ENCODE measurements at places on chromosomes 6 and 20.

DNA sequence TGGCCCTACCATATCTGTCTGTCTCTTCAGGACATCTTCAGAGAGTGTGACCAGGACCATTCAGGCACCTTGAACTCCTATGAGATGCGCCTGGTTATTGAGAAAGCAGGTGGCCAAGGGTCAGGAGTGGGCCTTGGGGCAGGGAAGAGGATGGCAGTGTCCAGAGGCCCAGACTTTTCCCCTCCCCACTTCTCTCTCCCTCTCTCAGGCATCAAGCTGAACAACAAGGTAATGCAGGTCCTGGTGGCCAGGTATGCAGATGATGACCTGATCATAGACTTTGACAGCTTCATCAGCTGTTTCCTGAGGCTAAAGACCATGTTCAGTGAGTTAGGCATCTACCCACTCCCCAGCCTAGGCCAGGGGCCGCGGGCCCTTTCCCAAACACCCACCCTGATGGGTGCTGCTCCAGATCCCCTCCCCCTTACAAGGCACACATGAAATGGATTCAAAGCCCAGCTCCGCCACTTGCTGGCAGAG is 24.3 kb downstream of the CAPN11 start:
- DNase-seq, result no peak

- DNase-seq, result no peak
Measured at GRCh38 chr20:9839626-9840025, 750 bp upstream of the PAK5 start.

GRCh38 chr6:42987533-42988451 is 3.4 kb downstream of the PPP2R5D start:
- DNase-seq, result no peak

GRCh38 chr6:121516331-121516730 is 80.9 kb downstream of the GJA1 start:
- no peak for DNase-seq

DNA sequence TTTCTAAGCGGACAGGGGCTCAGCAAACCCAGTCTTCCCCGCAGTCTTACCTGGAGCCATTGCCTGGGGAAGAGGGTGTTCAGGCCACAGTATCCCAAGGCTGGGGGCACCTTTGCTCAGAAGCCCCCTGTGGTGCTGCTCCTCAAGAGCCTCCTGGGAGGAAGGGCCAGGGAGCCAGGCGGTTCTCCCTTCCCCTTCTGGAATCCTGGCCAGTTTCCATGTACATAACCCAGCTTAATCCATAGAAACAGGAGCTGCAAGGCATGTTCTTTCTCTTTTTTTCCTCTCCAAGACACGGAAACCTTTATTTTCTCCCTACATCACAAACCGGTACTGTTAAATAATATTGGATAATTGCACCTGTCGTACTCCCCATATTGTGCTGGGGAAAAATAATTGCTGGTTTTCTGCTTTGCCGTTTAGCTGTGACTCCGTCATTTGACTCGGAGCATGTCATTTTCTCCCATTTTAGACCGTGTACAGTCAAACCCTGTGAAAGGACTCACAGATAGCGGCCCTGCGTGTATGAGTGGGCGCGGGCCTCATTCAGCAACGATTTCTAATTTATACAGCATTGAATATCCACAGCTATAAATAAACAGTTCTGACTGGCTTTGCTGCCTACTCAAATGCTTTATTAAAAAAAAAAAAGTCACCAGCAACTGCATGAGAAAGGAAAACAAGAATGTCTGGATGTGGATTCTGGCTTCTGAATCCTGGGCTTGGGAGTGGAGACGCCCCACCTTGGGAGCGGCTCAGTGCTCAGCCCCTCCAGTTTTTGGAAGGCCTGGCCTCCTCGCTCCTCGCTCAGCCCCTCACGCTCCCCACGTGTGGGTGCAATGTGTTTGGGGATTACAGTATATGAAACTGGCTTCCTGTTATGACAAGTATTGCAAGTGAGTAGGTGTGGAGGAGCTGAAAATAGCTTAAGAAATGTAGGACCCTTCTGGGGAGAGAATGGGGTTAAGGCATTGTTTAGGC is 67.3 kb downstream of the ADTRP start:
- no peak for DNase-seq

- no peak for DNase-seq
Measured at GRCh38 chr6:112480553-112480952, 133.4 kb downstream of the RFPL4B start.

DNA sequence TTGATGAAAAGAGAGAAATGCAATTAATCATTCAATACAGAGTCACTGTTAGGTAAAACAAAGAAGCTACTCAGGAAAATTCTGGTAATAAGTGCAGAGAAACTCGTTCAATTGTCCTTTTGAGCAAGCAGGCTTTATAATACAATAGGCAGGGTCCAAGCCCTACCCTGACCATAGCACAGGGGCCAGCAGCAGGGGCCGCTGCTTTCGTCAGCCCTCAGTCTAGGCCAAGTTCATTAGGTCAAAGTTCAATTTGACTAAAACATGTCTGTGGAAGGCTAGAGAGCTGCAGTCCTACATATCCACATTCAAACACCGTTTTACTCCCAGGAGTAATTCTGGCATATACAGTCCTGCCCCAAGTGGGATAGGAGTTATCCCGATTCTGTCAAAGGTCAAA is 94.6 kb downstream of the BCAS1 start:
- DNase-seq, result no peak

GRCh38 chr6:44177691-44178423 is 19.2 kb downstream of the CAPN11 start:
- no peak for DNase-seq

GRCh38 chr20:17748279-17748678 is 48.5 kb downstream of the BANF2 start:
- DNase-seq, result no peak

Measured in hematopoietic multipotent progenitor cell (in vitro differentiated cells).